HFF-Myc (cell line): ENCODE measurements at places on chromosomes 7 and 10.

DNA sequence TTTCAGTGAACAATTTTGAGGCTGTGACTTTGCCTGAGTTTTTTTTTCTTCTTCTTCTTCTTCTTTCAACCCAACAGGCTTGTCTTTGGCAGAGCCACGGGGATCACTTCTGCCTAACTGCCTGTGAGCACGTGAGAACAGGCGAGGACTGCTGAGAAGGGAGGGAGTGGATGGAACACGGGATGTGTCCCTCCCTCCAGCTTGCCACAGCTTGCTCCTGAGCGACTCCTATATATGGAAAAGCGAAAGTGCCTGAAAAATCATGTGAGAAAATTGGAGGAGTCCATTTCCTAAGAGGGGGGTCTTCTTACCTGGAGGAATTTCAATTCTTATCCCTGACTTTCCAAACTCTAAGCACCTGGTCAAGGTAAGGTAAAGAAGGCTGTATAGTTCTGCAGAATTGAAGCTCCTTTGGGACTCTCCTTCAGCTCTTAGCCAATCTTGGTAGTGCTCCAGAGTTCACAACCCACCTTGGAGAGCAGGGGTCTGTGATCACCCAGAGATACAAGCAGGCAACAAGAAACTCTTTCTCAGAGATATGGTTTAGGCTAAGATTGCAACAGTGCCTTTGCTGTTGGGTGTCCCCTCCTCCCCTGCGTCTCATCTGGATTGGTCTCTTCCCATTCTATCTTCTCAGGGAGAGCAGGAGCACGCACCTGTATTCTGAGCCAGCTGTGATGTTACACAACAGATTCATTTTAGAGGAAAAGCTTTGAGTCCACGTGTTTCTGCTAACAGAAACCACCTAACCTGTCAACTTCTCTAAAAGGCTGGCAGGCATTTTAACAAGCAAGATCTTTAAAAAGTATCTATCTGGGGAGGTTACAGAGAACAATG lies at the start of gene MAT1A:
Gene MAT1A (minus strand): TSS at position 208 of the 837 bp plus-strand sequence. CDS start 235 bp downstream, outside the sequence.
- DNase-seq, result no peak

DNA sequence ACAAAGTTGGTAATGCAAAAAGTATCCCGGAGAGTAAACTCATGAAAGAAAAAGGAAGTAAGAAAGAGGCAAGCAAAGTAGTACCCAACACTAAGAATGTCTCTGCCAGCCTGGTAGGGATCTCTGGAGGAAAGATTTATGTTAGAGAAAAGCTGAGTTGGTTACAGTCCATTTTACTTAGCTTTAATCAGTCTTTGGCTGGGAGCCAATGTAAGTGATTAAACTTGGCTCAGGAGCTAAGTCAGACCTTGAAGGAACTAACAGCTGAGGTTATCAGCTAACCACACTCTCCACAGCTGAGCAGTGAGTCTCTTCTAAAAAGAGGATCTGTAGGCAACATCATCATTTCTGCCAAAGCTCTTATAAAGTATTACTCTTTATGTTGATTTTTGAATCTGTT lies 148.0 kb downstream of the ANKRD7 start:
- DNase-seq, result no peak

GRCh38 chr10:52517012-52517411 lies 202.9 kb downstream of the DKK1 start:
- no peak for DNase-seq

GRCh38 chr7:123993996-123994395 lies 38.9 kb downstream of the TMEM229A start:
- DNase-seq, result no peak

DNA sequence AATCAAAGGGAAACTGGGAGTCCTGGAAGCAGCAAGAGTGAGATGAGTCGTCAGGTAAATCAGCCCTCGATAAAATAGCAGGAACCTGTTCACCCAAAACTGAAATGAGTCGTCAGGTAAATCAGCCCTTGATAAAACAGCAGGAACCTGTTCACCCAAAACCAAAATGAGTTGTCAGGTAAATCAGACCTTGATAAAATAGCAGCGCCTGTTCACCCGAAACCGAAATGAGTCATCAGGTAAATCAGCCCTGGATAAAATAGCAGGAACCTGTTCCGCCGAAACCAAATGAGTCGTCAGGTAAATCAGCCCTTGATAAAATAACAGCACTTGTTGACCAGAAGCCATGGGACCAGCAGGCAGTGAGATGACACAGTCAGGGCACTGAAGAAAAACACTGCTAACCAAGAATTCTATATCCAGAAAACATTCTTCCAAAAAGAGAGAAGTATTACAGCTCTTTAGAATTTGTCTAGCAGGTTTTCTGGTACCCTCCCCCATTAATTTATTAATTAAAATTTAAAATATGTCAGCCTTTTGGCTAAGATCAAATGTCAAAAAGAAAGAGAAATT lies 3.4 kb upstream of the CYP2E1 start:
- DNase-seq, result no peak

- no peak for DNase-seq
These were observed 52.4 kb downstream of the CALD1 start for GRCh38 chr7:134831862-134832261.

DNA sequence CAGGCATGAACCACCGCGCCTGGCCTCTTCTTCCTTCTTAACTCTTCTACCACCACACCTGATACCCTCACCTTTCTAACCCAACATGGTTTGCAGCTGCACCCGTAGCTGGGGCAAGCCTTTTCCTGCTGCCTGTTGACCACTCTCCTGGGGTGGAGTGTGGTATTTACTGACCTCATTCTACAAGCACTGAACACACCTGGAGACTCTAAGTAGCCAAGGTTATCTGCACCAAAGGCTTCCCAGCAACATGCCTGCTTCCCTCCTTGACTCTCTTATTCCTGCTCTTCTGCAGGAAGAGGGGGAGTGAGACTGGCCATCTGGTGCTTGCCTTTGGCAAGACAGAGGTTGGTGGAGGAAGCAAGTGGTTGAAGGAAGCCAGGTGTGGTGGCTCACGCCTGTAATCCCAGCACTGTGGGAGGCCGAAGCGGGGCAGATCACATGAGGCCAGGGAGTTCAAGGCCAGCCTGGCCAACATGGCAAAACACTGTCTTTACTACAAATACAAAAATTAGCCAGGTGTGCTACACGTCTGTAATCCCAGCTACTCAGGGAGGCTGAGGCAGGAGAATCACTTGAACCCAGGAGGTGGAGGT lies 10.1 kb downstream of the ACTR1A start:
- DNase-seq, result no peak

DNA sequence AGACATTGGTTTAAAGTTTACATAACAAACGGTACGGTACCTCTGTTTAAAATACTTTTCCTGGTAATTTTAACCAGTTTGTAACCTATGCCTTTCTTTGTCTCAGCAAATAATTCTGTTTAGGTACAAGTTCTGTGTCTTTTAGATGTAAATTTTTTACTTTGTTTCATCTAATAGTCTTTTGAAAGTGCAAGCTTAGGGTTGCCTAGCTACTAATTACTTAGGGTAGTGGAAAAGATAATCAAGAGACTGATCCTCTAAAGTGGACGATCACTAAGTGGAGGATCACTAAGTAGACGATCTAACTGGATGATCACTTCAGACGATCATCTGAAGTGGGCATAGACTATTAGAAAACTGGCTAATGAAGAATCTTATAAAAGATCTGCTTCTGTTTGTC lies 16.1 kb upstream of the FKBP9 start:
- no peak for DNase-seq

- no peak for DNase-seq
These were observed 236.4 kb upstream of the TMEM72 start for GRCh38 chr10:44674536-44675386.

DNA sequence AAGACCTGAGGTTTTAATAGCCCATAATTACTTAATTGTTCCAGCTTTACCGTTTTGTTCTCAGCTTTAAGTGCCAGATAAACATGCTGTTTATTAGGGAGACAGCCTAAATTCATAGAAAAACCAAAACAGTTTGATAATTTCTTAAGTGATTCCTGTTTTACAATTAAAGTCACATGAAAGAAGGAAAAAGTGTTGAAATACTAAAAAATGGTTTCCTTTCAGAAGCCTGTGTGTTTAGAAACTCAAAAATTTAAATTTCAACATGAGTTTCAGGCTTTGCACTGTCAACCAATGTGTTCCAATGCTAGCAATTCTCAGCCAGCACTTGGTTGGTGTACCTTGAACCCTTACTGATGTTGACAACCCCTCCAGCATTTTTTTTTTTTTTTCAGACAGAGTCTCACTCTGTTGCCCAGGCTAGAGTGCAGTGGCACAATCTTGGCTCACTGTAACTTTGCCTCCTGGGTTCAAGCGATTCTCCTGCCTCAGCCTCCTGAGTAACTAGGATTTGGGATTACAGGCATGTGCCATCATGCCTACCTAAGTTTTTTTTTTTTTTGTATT lies 135.3 kb downstream of the ICA1 start:
- no peak for DNase-seq

GRCh38 chr10:133347710-133348517 lies 741 bp downstream of the PRAP1 start:
- no peak for DNase-seq

DNA sequence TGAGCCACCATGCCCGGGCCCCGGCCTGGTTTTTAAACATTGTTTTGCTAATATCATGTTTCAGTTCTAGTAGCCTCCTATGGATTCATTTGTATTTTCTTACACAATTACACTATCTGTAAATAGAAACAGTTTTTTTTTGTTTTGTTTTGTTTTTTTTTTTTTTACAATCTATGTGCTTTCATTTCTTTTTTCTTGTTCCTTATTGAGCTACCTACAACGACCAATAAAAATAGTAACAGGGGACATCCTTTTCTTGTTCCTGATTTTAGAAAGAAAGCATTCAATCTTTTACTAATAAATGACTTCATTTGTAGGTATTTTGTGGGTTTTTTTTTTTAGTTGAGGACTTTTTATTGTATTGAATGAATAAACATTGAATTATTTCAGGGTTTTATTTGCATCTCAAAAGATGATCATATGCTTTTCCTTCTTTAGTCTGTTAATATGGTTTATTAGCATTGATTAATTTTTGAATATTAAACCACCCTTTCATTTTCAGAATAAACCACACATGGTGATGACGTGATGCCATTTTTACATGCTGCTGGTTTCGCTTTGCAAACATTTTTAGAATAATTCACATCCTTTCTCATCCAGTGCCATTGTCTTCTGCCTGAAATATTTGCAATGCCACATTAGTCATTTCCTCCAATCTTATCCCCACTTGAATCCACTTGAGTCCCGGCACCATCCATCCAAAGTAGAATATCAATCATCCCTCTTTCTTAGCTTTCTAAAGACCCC lies 18.1 kb upstream of the AKR1E2 start:
- DNase-seq, result peak; percentile 52

- DNase-seq, result no peak
These were observed 43.0 kb downstream of the ZMYND11 start for GRCh38 chr10:178208-178607.

- no peak for DNase-seq
These were observed 610.1 kb upstream of the ANKRD30A start for GRCh38 chr10:36515319-36515718.

DNA sequence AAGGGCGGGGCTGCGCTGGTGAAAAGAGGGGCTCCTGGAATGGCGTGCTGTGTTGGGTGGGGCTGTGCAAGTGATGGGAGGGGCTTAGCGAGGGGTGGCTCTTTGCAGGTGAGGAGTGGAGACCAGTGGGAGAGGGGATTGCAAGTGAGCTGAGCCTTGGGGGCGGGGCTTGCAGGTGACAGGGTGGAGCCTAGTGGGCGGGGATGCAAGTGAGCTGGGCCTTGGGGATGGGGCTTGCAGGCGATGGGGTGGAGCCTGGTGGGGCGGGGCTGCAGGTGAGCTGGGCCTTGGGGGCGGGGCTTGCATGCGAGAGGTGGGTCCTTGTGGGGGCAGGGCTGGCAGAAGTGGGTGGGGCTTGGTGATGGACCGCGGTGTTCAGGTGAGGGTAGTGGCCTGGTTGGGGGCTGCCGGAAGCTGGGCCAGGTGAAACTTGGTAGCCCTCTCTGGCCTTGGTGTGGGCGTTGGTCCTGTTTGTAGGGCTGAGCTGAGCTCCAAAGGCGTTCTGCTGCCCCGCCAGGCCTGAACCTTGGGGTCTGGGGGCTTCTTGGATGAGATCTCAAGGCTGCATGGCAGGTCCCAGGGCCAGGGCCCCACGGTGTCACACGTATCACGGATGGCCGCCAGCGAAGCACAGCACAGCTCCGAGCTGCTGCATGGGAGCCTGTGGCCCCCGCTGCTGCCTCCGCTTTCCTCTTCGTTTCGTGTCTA lies 743 bp upstream of the PITRM1 start:
- DNase-seq, result no peak

DNA sequence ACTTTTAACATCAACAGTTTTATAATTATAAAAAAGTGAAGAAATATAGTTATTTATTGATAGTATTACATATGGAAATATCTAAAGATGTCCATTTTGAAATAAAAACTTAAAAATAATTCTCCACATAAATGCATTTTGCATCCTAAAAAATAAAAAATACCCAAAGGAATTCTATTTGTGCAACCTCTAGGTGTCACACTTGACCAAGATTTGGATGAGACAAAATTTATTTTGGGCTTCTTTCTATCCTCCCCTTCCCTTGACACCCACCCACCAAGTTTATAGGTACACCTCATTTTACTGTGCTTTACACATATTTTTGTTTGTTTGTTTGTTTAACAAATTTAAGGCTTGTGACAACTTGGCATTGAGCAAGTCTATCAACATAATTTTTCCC lies 3.3 kb upstream of the THSD7A start:
- no peak for DNase-seq
